Activated CD4-positive, alpha-beta T cell treated with anti-CD3 and anti-CD28 coated beads, Interleukin-10, Interleukin-2, amounts not matched to agents 100 ng/mL and 50 ng/mL, durations not matched to agents 16 hours and 8 hours (primary cell): ENCODE measurements at places on chromosomes 2 and 18.

- DNase-seq = peak; percentile 69
These were observed 80.7 kb upstream of the MEX3C start for GRCh38 chr18:51278045-51278649.

- no peak for DNase-seq
These were observed 533.7 kb downstream of the TDRD15 start for GRCh38 chr2:21657445-21657844.

GRCh38 chr2:173997269-173997668, 32.1 kb upstream of the SP3 start:
- no peak for DNase-seq

- no peak for DNase-seq
These were observed 119.0 kb downstream of the BCL2L11 start for GRCh38 chr2:111239581-111240249.

DNA sequence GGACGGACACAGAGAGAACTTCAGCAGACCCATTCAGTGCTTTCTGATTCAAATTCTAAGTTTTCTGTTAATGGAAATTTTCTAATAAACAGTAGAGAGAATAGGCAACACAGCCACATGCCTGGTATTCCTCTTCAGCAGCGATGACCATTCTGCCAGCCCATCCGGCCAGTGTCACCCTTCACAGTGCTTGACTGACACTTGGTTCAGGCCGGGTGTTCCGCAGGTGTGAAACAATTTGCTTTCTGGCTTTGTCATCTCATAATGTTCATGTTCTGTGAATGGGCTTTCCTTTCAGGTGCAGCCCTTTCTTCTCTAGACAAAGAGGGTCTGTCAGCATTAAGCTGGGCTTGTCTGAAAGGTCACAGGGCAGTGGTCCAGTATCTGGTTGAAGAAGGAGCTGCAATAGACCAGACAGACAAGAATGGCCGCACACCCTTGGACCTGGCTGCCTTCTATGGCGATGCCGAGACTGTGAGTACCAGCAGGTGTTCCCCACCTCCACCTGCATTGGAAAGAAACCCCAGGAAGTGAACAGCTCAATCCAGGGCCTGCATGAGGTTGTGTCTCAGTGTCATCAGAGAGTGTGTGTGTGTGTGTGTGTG, 67.0 kb downstream of the WDSUB1 start:
- DNase-seq = no peak
